ENCODE measurements at places on chromosomes 5 and 9.

DNA sequence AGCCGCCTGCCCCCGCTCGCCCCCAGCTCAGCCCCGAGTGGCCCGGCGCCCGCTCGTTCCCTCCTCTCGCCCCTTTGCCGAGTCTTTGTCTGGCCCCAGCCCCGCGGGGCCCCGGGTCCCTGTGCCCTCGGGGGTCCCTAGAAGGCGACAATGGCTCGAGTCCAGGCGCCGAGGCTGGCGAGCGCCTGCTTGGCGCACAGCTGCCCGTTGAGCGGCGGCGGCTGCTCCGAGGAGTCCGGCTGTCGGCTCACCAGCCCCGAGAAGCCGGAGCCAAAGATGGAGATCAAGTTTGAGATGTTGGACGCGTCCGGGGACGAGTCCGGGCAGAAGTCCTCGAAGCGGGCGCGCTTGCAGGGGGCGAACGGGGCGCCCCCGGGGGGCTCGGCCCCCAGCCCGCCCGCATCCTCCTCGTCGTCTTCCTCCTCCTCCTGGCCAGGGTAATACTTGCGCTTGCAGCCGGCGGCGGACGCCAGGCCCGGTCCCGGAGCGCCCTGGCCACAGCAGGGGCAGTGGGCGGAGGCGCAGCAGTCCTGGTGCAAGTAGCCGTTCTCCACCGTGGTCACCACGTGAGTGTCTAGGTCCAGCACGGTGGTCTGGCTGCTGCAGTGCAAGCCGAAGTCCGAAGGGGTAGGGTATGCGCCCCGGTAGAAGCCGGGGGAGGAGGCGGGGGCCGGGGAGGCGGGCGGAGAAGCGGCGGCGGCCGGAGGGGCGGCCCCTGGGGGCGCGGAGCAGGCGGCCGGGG is 1.2 kb downstream of the IER5L start:
- DNase-seq = no peak

DNA sequence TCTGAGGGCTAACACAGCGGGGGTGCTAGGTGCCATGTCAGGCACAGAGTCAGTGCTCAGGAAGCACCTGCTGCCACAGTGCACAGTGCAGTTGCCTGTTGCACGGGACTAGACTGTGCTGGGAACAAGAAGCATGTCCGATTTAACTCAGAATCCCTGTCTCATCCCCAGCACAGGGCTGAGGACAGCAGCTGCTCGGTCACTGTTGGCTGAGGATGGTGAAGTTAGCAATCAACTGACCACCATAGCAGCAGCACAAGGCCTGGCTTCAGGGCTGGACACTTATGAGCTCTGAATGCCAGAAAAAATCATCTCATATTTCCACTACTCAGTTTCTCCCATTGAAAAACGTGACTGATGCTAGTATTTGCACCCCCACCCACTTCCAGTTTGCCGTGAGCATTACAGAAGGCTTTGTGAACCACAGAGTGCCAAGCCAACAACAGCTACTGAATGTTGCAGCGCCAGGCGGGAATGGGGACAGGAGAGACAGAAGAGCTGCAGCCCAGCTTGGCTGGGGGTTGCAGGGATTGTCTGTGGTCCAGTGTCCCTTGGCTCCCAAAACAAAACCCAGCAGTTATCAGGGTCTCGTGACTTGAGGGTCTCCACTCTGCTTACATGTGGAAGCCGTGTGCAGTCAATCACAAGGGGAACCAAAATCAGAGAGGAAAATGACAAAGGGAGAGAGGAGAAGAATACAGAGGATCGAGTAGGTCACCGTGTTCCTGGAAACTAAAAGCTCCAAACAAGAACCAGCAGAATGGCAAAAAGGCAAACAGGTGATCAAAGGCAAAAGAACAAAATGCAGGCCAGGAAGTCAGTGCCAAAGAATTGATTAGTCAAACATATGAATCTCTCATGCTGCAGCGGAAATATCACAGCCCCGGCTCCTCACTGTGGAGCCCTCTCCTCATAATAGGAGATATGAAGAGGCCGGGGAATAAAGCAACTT is 155.6 kb downstream of the CRB2 start:
- DNase-seq = no peak

- no peak for DNase-seq
Measured at GRCh38 chr9:69326261-69326660, 1.2 kb downstream of the ENTREP1 start.

GRCh38 chr5:59099270-59099994 is 516.6 kb downstream of the RAB3C start:
- DNase-seq = no peak

DNA sequence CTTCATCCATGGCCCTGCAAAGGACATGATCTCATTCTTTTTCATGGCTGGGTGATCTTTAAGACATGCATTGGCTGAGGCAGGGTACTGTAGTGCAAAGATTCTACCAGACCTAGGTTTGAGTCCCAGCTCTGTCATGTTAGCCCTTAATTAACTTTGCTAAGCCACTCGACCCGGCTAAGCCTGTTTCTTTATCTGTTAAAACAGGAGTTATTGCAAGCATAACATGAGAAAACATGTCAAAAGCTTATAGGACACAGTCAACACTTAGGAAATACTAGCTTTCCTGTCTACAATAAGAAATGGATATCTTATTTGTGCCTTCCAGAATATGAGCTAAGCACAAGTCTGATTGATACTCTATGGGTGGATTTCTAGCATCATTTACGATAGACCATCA is 92.6 kb downstream of the RASEF start:
- DNase-seq = no peak

DNA sequence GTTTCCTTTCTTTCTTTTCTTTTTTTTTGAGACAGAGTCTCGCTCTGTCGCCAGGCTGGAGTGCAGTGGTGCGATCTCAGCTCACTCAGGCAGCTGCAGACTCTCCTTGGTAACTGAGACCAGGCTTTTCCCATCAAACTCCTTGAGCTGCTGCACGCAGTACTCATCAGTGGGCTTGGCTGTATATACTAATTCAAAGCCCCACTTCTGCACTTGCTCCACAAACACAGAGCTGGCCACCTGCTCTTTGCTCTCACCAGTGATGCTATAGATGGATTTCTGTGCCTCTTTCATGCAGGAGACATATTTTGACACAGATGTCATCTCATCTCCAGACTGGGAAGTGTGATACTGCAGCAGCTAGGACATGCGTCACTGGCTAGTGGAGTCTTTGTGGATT is 252.7 kb downstream of the AP3B1 start:
- DNase-seq = no peak

- DNase-seq = no peak
Measured at GRCh38 chr9:124005029-124005771, 6.4 kb upstream of the LHX2 start.

GRCh38 chr9:137634016-137634415 is 15.2 kb downstream of the EHMT1 start:
- DNase-seq = no peak

DNA sequence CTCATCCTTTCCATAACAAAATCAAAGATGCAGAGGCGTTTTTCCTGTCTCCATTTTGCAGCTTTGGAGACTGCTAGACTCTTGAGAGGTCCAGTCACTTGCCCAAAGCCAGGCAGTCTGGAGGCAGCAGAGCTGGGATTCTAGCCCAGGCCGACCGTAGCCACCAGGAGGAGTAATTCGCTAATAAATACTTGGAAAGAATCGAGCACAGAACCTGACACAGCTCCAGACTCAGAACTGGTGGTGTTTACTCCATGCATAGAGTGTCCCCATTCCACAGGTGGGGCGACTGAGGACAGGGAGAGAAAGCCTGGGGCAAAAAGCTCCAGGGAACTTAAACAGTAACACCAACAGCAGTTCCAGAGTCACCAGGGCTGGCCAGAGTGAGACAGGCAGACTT is 10.7 kb upstream of the CERCAM start:
- DNase-seq = no peak

- DNase-seq = no peak
Measured at GRCh38 chr9:127493592-127494303, 42.4 kb downstream of the LRSAM1 start.

DNA sequence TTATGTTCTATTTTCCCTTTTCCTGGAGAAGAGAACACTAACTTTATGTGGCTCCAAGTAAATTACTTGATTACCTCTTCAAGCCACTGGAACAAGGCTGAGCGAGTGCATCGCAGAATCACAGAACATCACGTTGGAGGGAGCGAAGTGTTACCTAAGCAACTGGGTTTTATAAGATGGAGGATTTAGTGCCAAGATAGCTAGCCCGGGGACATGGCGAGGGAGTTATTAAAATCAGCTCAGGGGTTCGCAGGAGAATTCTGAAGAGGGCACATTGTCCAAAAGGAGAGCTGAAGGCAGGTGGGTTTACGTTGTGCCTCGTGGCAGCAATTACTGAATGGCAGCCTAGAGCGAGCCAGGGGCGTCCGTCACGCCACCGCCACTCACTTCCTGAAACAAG is 563.2 kb upstream of the ADAMTS16 start:
- no peak for DNase-seq

DNA sequence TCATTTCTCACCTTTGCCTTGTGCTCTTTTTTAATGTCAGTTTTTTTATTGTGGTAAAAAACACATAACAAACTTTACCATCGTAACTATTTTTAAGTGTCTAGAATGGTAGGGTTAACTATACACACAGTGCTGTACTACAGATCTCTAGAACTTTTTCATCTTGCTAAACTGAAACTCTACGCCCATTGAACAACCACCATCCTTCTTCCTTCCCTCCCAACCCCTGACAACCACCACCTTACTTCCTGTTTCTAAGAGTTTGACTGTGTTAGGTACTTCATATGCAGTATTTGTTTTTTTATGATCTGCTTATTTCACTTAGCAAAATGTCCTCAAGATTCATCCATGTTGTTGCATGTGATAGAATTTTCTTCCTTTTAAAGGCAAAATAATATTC is 54.9 kb downstream of the PSAT1 start:
- DNase-seq = no peak

GRCh38 chr9:95750725-95751519 is 124.6 kb upstream of the ERCC6L2 start:
- no peak for DNase-seq

GRCh38 chr5:178384816-178385495 is 152.4 kb upstream of the PHYKPL start:
- no peak for DNase-seq

DNA sequence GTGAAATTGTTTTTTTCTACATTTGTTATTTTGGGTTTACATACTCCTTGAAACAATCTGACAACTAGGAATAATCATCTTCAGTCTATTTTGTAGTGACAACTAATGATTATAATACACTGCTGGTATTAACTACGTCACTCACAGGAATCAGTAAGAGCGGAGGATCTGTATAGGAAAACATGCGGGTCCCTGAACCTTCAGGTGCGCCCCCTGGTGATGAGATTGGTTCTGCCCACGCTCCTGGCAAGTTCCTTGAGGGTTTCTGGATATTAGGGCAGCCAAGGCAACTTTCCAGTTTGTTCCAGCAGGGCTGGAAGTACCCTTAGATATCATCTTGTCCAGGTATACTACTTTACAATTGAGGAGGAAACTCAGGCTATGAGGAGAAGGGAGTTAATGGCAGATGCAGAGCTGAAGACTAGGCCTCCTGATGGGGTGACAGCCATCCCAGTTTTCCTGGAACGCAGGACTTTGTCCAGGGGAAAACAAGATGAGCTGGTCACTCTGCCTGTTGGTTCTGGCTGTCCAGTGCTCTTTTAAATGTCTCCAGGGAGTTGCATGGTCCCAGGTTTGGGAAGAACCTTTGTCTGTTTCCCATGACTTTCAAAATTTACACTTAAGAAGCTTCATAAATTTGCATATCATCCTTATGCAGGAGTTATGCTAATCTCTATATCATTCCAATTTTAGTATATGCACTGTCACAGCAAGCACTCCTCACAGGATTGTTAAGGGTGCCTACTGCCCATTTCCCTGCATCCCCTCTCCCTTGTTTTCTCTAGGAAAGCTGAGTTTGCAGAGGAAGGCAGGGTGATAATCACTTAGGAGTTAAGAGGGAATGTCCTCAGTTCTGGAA is 14.9 kb upstream of the WNT8A start:
- no peak for DNase-seq

DNA sequence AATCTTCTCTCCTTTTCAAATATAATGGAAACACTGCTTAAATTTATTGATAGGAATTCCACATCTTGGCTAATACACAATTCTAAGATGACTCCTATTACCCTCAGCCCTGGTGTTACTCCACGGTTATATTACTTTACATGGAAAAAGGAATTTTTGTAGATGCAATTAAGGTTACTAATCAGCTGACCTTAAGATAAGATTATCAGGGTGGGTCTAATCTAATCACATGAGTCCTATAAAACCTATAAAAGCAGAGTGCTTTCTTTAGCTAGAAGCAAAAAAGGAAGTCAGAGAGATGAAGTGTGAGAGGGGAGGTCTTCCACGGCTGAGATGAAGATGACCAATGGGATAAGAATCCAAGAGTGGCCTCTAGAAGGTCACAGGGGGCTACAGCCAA is 268.6 kb downstream of the PDE4D start:
- no peak for DNase-seq

DNA sequence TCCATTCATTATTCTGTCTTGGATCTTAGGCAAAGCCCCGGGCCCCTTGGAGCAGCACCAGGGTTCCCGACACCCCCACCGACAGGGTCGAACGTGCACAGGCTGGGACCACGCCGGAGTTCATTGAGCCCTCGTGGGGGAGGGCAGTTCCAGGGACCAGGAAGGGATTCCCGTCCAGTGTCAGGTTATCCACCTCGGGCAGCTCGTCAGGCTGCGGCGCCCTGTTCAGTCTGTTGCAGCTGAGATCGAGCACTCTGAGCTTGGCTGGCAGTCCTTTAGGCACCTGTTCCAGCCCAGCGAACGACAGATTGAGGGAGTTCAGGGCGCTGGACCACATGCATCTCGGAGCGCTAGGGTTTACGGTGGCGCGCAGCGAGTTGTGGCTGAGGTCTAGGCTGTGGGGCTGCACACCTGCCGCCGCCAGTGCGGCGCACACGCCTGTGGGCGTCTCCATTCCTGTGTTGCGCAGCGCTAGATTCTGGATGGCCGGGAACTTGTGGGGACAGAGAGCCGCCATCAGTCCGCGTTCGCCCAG is 1.1 kb downstream of the CD14 start:
- DNase-seq = no peak

- DNase-seq = no peak
Measured at GRCh38 chr9:119938871-119939270, 569.6 kb upstream of the BRINP1 start.

- DNase-seq = no peak
Measured at GRCh38 chr5:172878933-172879752, 45.1 kb downstream of the ERGIC1 start.

DNA sequence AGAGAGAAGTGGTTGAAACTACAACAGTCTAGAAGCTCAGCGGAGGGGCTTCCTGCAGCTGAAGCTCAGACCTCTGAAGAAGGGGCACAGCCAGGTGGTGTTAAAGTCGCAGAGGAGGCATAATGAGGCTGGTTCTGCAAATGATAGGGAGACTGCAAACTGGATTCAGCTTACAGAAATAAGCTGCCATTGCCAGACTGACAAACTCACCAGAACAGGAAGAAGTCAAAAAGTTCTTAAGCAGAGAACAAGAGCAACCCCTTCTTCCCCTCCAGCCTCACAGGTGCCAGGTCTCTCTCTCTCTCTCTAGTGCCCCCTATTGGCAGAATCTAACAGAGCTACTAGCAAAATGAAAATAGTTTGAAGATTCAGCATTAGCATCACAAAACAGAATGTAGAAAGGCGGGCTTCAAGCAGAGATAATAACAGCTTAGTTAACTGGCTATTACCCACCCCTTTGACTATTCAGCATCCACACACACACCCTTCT is 76.7 kb downstream of the GRAMD2B start:
- DNase-seq = no peak

GRCh38 chr9:136992819-136993369 is 672 bp downstream of the PAXX start:
- DNase-seq = no peak

- DNase-seq = no peak
Measured at GRCh38 chr9:117704024-117704575, at the start of gene TLR4. Gene TLR4 (plus strand): TSS chr9:117704403. CDS start chr9:117704473, 70 bp downstream.

All from iPS DF 19.7 (cell line).